H1 (cell line): ENCODE measurements at places on chromosomes 7 and 10. TPM values are rescaled to one million over a fixed set of nuclear protein-coding genes. Genes with fewer than 3 reads are reported as not detected.

Gene SAP25
- total RNA-seq = 5.4 and 5.8 TPM in 2 replicates

DNA sequence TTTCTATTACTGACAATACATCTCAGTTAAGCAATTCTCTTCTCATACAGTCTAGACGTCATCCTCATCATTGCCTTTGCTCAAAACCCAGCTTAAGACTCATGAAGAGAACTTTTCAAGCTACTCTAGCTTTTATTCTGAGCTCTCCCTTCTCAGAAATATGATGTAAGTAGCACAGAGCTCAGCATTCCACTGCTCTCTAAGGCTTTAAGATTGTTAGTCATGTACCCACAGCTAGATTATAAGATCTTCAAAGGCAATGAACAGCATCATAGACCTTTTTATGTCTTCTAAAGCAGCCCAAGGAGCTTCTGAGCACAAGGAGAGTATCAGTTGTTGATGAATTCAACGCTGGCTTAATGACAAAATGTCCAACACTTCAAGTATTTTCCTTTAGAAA is 119.3 kb downstream of the NRP1 start:
- no peak overlapping the region for H3K4me3 ChIP-seq
- H3K27me3 ChIP-seq = no peaks in the 10 kb centered on the region; the same call in 1 of the 2 replicates
- no peaks in the 10 kb centered on the region for H3K4me1 ChIP-seq
- no peak for DNase-seq

- no peak overlapping the region for H3K27ac ChIP-seq
- H3K36me3 ChIP-seq = no peaks in the 10 kb centered on the region
- no peak for DNase-seq
Measured at GRCh38 chr7:94778711-94779459, 123.0 kb upstream of the SGCE start.

- no peaks in the 10 kb centered on the region for H3K36me3 ChIP-seq
- DNase-seq = no peak
- no peak overlapping the region for H3K4me3 ChIP-seq
- H3K27me3 ChIP-seq = no peaks in the 10 kb centered on the region
- no peak overlapping the region for H3K27ac ChIP-seq
Measured at GRCh38 chr7:70271617-70272081, 673.4 kb downstream of the AUTS2 start.

- no peaks in the 10 kb centered on the region for H3K27me3 ChIP-seq
- no peak overlapping the region for H3K4me3 ChIP-seq
- no peaks in the 10 kb centered on the region for H3K4me1 ChIP-seq
- H3K27ac ChIP-seq = no peak overlapping the region
- no peaks in the 10 kb centered on the region for H3K36me3 ChIP-seq
- DNase-seq = no peak
Measured at GRCh38 chr10:23512355-23513058, 73.6 kb downstream of the OTUD1 start.
